ENCODE measurements at places on chromosomes 2 and 18.

- DNase-seq: no peak
These were observed 301.4 kb downstream of the NR4A2 start for GRCh38 chr2:156031121-156031520.

GRCh38 chr2:32008805-32009515, 1.8 kb downstream of the MEMO1 start:
- no peak for DNase-seq

- no peak for DNase-seq
These were observed 17.4 kb downstream of the FECH start for GRCh38 chr18:57569133-57569532.

DNA sequence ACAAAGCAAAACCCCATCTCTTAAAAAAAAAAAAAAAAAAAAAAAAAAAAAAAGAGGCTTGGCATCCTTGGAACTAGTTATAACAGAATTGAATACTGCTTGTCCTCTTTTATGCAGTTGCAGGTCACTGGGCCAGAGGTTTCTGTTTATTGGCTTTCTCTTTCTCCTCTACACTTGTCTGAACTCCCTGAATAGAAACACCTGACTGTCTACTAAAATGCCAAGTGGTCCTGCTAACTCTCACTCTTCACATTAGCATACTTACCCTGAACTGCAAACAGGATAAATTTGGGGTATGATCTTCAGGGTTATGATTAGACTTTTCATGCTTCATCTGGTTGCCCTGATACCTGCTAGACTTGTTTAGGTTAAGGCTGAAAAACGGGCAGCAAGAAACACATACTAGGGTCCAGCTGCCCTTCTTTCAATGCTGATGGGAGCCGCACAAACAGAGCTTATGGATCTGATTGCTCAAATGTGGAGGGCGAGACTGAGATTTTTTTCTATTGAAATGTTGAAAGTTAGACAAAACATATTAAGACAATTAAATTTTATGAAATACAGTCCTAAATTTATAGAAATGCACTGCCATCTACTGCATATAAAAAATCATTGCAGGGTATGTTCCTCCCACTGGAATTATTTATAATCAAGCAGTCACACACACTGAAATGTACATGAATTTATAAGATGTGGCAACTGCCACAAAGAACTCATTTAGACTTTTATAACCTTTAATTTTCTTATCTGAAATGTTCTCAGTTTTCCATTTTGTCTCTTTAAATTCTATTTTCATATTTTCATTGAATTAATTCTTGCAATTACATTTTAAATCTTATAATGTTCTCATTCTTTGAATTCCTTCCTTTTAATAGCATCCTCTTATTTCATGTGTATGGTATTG, 40.8 kb downstream of the GTF3C3 start:
- no peak for DNase-seq

GRCh38 chr18:42001801-42002200, 46.8 kb downstream of the PIK3C3 start:
- no peak for DNase-seq

DNA sequence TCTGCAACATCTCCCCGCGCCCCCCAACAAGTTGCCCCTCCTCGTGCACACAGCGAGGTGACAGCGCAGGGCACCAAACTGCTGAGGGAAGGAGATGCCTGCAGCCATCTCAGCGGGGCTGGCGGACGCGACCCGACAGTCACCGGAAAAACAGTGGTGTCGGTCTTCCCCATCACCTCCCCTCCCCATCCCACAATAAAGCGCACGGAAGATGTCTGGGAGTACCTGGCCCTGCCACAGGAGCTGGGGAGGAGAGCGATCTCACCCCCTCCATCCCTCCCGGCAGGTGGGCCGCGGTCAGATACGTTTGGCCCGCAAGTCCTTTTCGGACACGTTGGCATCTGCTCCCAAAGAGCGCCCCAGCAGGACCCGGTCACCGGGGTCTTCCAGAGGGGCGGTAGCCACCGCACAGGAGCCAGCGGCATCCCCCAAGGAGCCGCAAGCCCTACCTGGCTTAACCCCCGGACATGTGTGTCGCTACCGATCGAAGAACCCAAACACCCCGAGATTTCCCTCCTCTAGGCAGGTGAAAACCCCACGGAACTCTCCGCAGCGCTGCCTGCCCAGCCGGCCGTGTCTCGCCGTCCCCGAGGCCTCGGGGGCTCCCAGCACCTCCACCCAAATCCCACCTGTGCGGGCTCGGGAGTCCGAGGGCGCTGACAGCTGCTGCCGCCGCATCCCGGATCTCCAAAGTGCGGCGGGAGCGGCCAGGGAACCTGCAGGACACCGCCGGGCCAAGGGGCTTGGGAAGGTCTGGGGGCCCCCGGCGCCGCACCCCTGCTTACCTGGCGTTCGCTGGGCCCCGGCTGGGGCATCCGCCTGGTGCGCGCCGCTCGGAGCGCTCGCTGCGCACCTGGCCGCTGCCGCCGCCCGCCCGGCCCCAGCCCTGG, 657 bp downstream of the ATP8B1 start:
- DNase-seq: no peak

DNA sequence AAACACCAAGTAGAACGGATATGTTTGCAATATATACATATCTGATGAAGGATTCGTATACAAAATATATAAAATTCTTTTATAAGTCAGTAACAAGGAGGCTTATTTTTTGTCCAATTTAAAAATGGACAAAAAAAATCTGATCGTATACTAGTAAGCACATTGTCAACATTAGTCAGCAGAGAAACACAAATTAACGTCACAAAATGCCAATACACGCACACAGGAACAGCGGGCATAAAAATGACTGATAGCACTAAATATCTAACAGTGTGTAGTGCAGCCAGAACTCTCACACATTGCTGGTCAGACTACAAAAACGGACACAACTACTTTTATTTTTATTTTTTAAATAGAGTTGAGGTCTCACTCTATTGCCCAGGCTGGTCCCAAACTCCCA, 69.5 kb downstream of the LAMA1 start:
- no peak for DNase-seq

DNA sequence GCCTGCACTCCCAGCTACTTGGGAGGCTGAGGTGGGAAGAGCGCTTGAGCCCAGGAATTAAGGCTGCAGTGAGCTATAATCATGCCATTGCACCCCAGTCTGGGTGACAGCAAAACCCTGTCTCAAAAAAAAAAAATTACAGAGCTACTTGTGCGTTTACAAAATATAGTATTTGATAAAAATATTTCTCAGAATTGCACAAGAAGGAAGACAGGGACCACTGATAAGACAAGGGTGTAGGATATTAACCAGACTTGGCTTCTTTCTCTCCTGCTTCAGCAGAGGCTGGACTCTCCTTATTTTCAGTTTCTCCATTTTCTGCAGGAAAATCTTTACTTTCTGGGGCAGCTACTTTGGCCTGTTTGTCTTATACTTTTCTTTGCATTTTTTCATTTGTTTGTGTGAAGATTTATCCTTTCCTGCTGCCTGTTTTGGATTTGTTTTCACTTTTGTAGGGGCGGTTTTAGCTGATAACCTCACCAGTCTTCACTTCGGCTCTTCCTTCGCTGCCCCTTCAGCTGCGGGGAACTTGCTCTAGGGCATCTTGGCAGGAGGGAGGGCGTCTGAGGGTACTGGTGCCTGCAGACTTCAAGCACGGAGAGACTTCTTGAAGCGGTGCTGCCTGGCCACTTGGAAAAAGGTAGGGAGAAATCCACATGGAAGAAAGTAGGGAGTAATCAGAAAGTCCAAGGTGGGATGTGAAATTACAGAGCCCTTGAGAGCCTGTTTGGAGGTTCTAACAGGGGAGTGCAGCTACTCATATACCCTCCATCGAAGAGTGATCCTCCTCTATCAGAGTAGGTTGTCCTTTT, 14.9 kb upstream of the ZDBF2 start:
- DNase-seq: no peak

DNA sequence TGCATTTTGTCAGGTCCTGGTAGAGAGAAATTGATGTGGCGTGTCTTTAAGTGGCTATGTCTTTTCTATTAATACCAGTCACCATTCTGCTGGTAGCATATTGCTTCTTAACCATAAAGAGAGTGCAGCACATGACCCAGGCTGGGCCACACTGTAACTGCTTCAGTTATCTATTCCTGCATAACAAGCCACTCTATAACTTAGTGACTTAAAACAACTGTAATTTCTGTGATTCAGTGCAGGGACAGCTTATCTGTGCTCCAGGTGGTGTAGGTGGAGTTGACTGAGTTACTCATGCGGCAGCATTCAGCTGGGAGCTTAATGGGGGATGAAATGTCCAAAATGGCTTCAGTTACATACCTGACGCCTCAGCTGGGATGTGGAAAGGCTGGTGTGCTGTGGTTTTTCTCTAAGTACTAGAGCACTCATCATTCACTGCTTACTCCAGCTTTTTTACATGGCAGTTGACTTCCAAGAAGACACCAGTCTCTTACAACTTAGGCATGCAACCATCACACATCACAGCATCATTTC, 742.4 kb downstream of the SATB2 start:
- no peak for DNase-seq

DNA sequence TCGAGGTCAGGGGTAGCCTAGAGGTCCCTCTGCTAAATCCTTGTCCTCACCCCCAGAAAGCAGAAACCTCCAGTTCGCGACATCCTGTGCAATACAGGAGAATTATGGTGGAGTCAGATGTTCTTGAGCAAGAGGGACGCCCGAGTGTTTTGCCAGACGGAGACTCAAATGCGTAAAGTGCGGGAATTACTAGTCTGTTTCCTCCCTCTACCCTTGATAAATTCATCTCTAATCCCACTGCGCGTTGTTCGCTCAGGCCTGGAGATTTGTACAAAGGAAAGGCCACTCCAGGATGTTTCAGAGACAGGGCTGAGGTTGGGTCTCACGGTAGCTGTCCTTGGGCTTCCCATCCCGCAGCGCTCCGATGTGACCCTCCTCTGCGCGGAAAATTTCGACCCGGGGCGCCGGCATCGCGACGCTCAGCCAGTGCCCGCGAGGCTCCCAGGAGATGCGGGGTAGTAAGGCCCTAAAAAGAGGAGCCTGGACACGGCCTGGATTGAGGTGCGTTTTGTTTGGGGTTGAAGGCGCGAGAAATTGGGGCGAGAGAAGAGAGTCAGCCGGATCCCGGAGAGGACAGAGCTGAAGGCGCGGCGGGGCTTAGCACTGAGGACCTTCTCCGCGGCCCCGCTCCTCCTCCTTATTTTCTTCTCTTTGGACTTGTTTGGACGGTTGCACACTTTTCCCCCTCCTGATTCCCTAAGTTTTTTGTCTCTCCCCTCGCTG, 2.6 kb upstream of the NEUROD1 start:
- no peak for DNase-seq

DNA sequence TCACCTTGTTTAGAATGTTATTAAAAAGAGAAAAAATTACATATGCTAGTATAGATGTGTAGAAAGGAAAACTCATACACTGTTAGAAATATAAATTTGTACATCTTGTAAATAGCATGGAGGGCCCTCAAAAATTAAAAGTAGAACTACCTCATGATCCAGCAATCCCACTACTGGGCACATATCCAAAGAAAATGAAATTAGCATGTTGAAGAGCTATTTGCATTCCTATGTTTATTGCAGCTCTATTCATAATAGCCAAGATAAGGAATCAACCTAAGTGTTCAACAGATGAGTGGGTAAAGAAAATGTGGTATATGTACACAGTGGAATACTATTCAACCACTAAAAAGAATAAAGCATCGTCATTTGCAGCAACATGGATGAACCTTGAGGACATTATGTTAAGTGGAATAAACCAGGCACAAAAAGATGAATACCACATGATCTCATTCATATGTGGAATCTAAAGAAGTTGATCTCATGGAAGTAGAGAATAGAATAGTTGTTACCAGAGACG, 251.5 kb upstream of the THUMPD2 start:
- DNase-seq: no peak

DNA sequence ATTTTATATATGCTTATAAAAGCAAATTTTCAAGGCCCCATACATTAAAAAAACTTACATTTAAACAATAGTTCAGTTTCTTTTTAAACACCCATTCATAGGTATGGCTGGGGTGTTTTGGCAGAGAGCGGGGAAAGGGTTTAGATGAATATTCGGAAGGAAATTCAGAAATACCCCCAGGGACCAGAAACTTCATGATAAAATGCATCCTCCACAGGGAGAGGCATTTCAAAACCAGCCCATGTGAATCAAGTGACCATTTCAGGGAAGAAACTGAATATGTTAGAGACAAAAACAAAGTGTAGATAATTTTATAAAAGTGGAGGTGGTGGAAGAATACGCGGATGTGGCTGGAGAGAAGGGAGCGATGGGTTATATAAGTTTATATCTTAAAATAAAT, 327.1 kb downstream of the TGIF1 start:
- DNase-seq: no peak

DNA sequence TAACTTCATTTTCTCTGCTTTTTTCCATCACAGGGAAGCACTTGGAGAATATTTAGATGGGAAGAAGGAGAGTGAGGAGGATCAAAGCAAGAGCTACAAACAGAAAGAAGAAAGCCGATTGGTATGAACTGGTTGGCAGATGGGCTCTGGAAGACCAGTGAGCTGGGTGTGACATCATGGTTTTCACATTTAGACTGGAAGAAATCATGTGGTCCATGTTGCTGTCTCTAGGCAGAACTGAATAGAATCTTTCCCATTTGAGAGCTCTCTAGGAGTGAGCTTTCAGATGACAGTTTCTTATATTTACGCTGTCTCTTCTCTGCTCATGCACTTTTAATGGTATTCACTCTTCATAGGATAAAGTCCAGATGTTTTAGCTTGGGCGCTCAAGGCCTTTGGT, 12.6 kb downstream of the DRC1 start:
- DNase-seq: no peak

- no peak for DNase-seq
These were observed 28.0 kb downstream of the AGAP1 start for GRCh38 chr2:235521844-235522243.

GRCh38 chr2:172997031-172997430, 78.6 kb upstream of the MAP3K20 start:
- DNase-seq: no peak

DNA sequence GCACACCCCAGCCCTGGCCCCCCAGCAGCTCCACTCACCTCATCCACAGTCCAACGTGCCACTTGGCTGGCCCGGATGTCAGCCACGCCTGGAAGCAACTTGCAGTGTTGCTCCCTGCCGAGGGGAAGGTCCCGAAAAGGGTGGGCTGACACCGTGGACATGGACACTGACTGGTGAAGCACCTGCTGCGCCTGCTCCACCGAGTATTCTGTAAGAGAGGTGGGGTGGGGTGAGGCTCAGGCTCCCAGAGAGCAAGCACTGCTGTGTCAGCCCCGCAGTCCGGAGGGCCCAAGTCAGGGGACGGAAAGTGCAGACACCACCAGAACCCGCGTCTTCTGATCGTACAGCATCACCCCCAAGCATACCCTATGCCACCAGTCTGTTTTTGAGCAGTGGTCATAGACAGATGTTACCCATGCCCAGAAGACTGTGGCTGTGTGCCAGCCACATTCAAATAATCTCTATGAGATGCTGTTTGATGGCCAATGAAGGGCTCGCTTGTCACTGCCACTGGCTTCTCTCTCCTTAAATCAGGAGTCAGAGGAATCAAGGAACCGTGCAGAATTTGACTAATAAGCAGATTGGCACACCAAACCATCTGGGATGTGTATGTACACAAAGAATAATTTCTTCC, 74.2 kb upstream of the TMEM200C start:
- DNase-seq: no peak

All from GDM1 (cell line).